Muscle of leg (tissue), 16 donors: ENCODE measurements at places on chromosomes 2 and 18. TPM values are rescaled to one million over a fixed set of nuclear protein-coding genes. Genes with fewer than 3 reads are reported as not detected.

The ABCG5 gene
- polyA plus RNA-seq: 0.07 TPM

The KCNG3 gene
- polyA plus RNA-seq: not detected

The CNDP1 gene
- 0.29 TPM for polyA plus RNA-seq

The CNOT9 gene
- 35.0 TPM for polyA plus RNA-seq

The SLC30A3 gene
- 0.31 TPM for polyA plus RNA-seq

The ALK gene
- polyA plus RNA-seq: 0.08 TPM

The C2orf66 gene
- polyA plus RNA-seq: 0.09 TPM
